Kidney capillary endothelial cell (primary cell): ENCODE measurements at places on chromosomes 3 and 15.

DNA sequence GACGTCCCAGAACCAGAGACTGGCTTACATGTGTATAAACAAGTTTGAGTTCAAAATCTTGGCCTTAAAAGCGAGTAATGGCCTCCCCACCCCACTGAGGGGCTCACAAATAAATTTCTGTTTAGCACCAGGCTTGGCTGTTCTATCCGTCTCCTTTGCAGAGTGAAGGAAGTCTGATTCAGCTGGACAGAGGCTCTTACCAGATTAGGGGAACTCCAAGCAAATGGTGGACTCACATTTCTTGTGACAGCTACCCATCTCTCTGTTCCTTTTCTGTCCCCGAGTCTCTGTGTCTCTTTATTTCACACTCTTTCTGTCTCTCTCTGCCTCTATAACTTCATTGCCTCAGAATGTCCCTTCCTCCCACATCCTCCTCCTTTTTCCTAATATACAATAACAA lies 62.7 kb downstream of the DGKG start:
- no peak for DNase-seq

DNA sequence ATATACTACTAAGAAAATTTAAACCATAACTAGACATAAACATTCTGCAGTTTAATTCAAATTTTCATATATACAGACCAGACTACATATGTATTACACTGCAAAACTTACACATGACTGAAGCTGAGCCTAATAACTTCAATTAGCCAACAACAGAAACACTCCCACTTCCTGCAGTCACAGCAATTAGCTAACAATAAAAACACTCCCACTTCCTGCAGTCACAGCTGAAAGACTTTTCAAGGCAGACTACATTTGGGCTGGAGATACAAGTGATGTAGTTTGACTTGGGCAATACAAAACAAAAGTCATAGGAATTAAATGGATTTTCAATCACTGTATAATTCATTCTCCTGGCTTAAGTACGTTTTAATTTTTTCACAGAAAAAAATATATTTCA lies 10.3 kb downstream of the TM2D3 start:
- peak; percentile 67 for DNase-seq

DNA sequence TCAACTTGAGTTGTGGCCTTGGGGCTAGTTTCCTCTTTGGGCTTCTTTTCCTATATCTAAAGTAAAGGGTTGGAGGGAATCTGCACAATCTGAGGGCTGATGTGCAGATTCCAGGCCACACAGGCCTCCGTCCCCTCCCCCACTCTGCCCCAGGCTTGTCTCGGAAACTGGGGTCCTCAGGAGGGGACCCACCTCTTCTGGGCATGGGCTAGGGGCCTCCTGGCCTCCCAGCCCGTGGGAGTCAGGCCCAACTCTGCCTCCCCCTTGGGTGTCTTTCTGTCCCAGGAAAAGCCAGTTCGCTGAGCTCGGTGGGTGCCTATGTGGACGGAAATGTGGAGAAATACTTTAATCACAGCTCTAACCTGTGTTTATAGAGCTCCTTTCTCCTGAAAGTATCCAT lies 4.8 kb downstream of the SMAD6 start:
- DNase-seq = no peak

GRCh38 chr3:75101329-75102147 lies 487.1 kb upstream of the CNTN3 start:
- no peak for DNase-seq

DNA sequence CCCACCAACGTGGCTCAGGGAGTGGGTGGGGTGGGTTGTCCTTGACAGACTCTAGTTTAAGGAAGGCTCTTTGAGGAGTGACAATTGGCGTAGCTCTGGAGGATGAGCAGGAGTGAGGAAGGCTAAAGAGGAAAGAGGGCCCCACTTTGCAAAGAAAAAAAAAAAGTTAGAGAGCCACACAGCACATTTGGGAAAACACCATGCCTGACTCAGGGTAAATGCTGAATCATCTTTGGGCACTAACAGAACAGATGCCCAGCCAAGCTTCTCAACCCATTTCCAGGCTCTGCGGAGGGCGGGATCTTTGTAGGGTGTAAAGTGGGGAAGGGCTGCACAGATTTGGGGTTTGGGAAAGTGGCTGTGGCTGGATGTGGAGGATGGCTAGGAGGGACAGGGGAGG lies 179.1 kb upstream of the RGMA start:
- no peak for DNase-seq

GRCh38 chr3:101813817-101814440 lies 34.9 kb downstream of the NXPE3 start:
- peak; percentile 46 for DNase-seq
